ENCODE measurements at places on chromosomes 6 and 20.

DNA sequence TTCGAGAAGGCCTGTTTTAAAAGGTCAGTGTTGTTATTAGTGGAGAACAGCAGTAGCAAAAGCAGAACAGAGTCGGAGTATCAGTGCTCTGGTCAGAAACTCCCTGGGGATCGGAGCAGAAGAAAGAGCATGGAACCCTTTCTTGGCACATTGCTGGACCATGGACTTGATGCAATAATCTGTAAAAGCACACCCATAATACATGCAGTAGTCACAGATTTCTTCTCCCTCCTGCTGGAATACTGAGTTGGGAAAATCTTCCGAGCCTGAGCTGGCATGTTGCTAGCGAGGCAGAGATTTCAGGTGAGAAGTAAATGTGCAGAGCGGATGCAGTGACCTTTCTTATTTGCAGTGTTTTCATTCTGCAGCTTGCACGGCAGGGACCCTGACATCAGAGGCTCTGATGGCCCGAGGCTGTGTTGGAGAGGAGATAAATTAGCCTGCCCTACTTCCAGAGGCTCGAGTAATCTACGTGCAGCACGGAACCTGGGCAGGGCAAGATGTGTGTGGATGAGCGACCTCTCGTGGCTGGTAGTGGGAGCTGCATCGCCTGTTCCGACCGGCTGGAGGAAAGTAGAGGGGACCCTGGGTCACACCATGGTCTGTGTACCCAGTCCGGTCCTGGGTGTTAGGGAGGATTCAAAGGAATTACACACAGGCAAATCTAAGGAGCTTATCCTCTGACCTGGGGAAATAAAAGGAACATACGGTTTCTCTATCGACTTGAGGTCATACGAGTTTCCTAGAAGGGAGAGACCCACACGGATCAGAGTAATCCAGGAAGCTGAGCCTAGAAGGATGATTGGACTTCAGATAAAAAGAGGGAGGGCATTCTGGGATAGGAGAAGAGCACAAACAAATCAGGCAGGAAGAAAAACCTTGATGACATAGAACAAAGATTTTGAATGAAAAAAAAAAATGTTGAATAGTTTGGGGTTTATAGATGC, 137.0 kb upstream of the STMND1 start:
- peak overlapping the region; percentile 23 for H3K4me3 ChIP-seq
- H3K27ac ChIP-seq: peak overlapping the region; percentile 67
- peaks cover 6% of the 10 kb centered on the region for H3K27me3 ChIP-seq
- DNase-seq: peak; percentile 84

GRCh38 chr20:49541733-49542513, 26.0 kb downstream of the PTGIS start:
- peaks cover 10% of the 10 kb centered on the region for H3K27me3 ChIP-seq
- H3K27ac ChIP-seq: peak overlapping the region; percentile 58
- peak; percentile 71 for DNase-seq
- H3K4me1 ChIP-seq: peaks cover 19% of the 10 kb centered on the region
- H3K4me3 ChIP-seq: no peak overlapping the region

- peaks cover 6% of the 10 kb centered on the region for H3K4me1 ChIP-seq
- no peaks in the 10 kb centered on the region for H3K36me3 ChIP-seq
- peaks cover 14% of the 10 kb centered on the region for H3K27me3 ChIP-seq
- no peak overlapping the region for H3K27ac ChIP-seq
- H3K4me3 ChIP-seq: no peak overlapping the region
Observed at GRCh38 chr6:34070315-34071135, 75.4 kb downstream of the GRM4 start.

DNA sequence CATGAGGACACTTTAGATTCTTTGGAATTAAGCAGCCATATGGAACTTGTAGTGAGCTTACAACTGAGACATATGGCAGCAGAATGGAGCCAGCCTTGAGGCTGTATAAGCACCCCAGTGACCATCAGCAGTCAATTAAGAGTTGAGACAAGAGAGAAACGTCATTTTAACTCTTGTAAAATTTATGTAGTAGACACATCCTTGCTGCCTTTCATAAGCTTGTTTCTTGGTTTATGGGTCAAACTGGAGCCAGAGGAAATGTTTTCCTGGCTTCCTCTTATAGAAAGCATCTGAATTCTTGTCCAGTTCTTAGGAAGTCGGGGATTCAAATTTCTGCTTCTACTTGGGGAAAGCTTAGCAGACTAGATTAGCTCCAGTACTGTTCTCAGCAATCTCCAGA, 745.1 kb upstream of the MARCKS start:
- no peak overlapping the region for H3K27ac ChIP-seq
- H3K4me1 ChIP-seq: peaks cover 5% of the 10 kb centered on the region
- H3K36me3 ChIP-seq: peaks cover 34% of the 10 kb centered on the region
- H3K4me3 ChIP-seq: no peak overlapping the region
- H3K27me3 ChIP-seq: no peaks in the 10 kb centered on the region

GRCh38 chr20:37392441-37393195, 46.7 kb downstream of the SRC start:
- no peak overlapping the region for H3K27ac ChIP-seq
- peaks cover 7% of the 10 kb centered on the region for H3K27me3 ChIP-seq
- H3K36me3 ChIP-seq: no peaks in the 10 kb centered on the region
- DNase-seq: no peak
- H3K4me1 ChIP-seq: peaks cover 43% of the 10 kb centered on the region

- H3K27ac ChIP-seq: no peak overlapping the region
- H3K36me3 ChIP-seq: no peaks in the 10 kb centered on the region
- no peaks in the 10 kb centered on the region for H3K4me1 ChIP-seq
- H3K27me3 ChIP-seq: peaks cover 8% of the 10 kb centered on the region
Observed at GRCh38 chr20:42549496-42549895, 640.2 kb downstream of the PTPRT start.

DNA sequence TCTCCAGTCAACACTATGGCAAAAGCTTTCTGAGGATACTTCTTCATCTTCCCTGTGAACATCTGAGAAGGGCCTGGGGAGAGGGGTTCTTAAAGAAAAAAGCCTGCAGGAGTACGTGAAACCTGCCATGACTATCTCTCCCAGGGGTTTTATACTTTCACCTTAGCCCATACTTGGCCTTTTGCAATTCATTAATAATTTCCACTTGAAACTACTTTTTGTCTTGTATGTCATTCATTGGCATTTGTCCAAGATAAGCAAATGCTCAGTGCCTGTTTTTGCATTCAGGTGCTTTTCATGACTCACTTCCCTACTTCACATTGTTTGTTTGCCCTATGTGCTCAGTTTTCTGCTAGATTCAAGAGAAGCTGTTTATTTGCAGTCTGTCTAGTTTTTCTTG, 580.3 kb upstream of the GJE1 start:
- no peak overlapping the region for H3K27ac ChIP-seq
- H3K4me1 ChIP-seq: no peaks in the 10 kb centered on the region
- no peak for DNase-seq
- H3K4me3 ChIP-seq: no peak overlapping the region
- no peaks in the 10 kb centered on the region for H3K27me3 ChIP-seq

DNA sequence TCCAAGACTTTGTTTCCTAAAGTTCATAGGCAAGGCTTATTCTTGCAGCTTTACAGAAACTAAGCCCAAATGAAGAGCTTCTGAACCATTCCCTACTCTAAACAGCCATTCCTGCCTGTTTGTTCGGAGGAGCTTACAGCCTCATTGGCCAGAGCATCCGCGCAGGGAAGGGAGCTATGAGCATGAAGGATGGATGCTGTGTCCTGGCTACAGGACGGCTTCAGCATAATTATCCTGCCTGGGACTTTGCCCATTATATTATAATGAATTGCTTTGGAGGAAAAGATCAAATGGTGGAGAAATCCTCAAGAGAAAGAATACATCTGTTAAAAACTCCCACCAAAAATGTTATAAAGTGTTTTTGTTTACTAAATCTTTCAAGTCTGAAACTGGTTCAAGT, 378.2 kb upstream of the BTBD3 start:
- H3K27me3 ChIP-seq: no peaks in the 10 kb centered on the region
- no peak overlapping the region for H3K27ac ChIP-seq
- H3K4me3 ChIP-seq: no peak overlapping the region

- no peaks in the 10 kb centered on the region for H3K4me1 ChIP-seq
- no peak for DNase-seq
- no peaks in the 10 kb centered on the region for H3K27me3 ChIP-seq
- no peak overlapping the region for H3K4me3 ChIP-seq
- H3K36me3 ChIP-seq: peaks cover 33% of the 10 kb centered on the region
Observed at GRCh38 chr6:37952027-37952426, 132.5 kb downstream of the ZFAND3 start.

GRCh38 chr6:33143113-33143770, 49.0 kb downstream of the COL11A2 start:
- no peak overlapping the region for H3K4me3 ChIP-seq
- peaks cover 9% of the 10 kb centered on the region for H3K4me1 ChIP-seq
- no peaks in the 10 kb centered on the region for H3K36me3 ChIP-seq
- peaks cover 55% of the 10 kb centered on the region for H3K27me3 ChIP-seq
- no peak for DNase-seq
- no peak overlapping the region for H3K27ac ChIP-seq

GRCh38 chr6:79277109-79277508, 42.6 kb upstream of the HMGN3 start:
- H3K4me1 ChIP-seq: no peaks in the 10 kb centered on the region
- no peaks in the 10 kb centered on the region for H3K27me3 ChIP-seq
- no peak overlapping the region for H3K4me3 ChIP-seq
- no peak for DNase-seq

DNA sequence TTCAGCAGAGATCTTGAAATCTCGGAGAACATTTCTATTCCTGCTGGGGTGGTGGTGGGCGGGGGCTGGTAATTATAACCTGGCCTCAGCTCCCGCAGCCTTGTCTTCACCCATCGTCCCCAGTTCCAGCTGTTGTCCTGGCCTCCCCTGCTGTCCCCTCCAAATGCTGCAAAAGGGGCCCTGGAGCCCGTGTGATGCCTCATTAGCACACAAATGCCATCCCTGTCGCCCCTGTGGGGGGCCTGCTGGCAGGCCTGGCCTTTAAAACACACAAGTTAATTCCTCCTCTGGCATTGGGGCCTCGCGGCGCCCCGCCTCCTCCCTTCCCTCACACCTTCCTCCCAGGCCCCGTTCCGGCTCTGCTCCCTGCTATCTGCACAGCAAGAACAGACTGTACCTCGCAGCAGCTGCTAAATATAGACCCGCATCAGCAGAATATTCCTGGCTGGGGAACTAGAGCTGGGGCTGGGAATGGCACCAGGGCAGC, 85.7 kb downstream of the CDH22 start:
- no peak overlapping the region for H3K4me3 ChIP-seq
- H3K4me1 ChIP-seq: peaks cover 50% of the 10 kb centered on the region
- peaks cover 44% of the 10 kb centered on the region for H3K27me3 ChIP-seq
- no peak for DNase-seq

DNA sequence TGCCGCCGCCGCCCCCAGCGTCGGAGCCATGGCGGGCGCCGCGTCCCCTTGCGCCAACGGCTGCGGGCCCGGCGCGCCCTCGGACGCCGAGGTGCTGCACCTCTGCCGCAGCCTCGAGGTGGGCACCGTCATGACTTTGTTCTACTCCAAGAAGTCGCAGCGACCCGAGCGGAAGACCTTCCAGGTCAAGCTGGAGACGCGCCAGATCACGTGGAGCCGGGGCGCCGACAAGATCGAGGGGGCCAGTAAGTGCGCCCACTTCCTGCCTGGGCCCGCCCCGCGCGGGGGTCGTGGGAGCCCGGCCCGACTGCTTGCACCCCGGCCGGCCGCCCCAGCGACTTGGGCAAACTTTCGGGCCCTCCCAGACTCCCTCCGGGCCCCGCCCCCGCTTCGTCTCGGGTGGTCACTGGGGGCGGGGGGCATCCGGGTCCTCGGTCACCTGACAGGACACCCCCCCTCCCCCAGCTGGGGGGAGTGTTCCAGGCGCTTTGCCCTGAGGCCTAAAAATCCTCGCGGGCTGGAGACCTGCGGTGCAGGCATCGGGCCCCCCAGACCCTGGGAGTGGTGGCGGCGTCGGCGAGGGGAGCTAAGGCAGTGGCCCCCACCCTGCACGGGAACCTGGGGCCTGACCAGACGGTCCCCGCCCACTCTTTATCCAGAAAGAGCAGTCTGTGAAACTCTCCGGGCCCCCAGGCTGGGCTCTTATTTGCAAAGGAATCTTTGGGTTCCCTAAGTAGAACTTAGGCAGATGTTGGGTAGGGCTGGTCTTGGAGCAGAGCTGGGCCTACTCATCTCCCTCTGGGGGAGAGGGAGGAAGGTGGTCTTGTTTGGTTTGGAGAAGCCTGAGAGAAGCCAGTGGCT, 501 bp downstream of the PLCG1 start:
- H3K4me1 ChIP-seq: peaks cover 61% of the 10 kb centered on the region
- H3K27me3 ChIP-seq: no peaks in the 10 kb centered on the region
- peak overlapping the region; percentile 94 for H3K4me3 ChIP-seq
- peak; percentile 76 for DNase-seq

DNA sequence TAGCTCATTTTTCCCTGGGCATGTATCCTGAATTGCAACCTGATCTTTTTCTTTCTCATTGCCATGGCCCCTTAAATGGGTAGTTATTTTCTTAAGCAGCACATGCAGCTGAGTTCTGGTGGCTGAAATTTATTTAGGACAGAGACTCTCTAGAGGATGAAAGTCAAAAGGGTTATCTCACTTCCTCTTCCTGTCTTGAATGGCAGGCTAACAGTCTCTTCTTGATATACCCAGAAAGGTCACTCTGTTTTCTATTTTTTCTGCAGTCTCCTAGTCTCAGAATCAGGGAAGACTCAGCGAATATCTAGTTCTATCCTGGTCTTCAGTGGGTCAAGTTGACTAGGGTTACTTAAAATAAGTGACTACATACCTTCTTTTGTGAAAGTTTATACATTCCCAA, 243.3 kb downstream of the EPHA7 start:
- H3K36me3 ChIP-seq: no peaks in the 10 kb centered on the region
- H3K27me3 ChIP-seq: no peaks in the 10 kb centered on the region
- DNase-seq: no peak
- H3K4me3 ChIP-seq: no peak overlapping the region
- H3K4me1 ChIP-seq: peaks cover 28% of the 10 kb centered on the region
- peak overlapping the region; percentile 91 for H3K27ac ChIP-seq

DNA sequence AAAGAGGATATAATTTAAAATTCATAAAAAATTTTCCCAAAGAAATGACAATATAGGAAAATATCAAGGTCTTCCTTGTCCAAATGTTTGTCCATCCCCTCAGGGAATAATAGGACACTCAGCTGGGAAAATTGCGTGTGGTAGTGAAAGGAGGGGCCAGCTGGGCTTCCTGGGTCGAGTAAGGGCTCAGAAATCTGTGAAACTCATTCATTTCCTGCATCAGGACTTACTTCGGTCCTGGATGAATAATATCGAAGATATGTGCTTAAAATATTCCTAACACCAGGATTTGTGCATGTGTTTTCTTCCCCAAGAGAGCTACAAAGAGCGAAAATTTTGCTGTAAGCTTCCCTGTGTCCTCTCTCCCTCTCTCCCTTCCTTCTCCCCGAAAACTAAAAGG, 118.2 kb upstream of the GJE1 start:
- H3K4me1 ChIP-seq: peaks cover 15% of the 10 kb centered on the region
- no peak for DNase-seq

DNA sequence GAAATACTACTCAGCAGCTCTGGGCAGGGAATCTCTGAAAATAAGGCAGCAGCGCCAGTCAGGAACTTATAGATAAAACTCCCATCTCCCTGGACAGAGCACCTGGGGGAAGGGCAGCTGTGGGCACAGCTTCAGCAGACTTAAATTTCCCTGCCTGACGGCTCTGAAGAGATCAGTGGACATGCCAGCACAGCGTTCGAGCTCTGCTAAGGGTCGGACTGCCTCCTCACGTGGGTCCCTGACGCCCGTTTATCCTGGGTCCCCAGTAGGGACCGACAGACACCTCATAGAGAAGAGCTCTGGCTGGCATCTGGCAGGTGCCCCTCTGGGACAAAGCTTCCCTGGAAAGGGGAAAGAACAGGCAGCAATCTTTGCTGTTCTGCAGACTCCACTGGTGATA, 59.0 kb downstream of the COL21A1 start:
- peaks cover 4% of the 10 kb centered on the region for H3K27me3 ChIP-seq
- no peak overlapping the region for H3K4me3 ChIP-seq
- no peak for DNase-seq

- H3K4me1 ChIP-seq: peaks cover 8% of the 10 kb centered on the region
- H3K27ac ChIP-seq: no peak overlapping the region
- peaks cover under 1% of the 10 kb centered on the region for H3K27me3 ChIP-seq
- H3K36me3 ChIP-seq: peaks cover 13% of the 10 kb centered on the region
- no peak overlapping the region for H3K4me3 ChIP-seq
- no peak for DNase-seq
Observed at GRCh38 chr6:155528982-155529453, 73.4 kb upstream of the NOX3 start.

All from nephron progenitor cell (in vitro differentiated cells).